ENCODE measurements at places on chromosomes 4 and X.

GRCh38 chr4:82358847-82359246 is 14.9 kb downstream of the HNRNPD start:
- DNase-seq: no peak

DNA sequence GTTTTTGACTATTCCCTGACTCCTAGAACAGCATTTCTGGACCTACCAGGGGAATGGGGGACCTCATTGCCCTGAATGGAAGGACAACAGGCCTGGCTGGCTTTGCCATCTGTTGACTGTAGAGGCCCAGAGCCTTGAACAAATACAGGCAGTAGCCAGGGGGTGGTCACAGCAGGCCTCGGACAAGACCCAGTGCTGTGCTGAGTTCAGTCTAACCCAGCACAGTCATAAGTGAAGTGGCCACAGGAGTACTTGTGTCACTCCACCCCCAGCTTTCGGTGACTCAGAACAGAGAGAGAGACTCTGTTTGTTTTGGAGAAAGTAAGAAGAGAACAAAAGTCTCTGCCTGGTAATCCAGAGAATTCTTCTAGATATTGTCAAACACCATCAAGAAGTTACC is 310.0 kb downstream of the PRR32 start:
- no peak for DNase-seq

GRCh38 chrX:1106478-1107210 is 105.8 kb downstream of the CRLF2 start:
- DNase-seq: no peak

- DNase-seq: no peak
Measured at GRCh38 chrX:72475952-72476668, 96.5 kb downstream of the HDAC8 start.

DNA sequence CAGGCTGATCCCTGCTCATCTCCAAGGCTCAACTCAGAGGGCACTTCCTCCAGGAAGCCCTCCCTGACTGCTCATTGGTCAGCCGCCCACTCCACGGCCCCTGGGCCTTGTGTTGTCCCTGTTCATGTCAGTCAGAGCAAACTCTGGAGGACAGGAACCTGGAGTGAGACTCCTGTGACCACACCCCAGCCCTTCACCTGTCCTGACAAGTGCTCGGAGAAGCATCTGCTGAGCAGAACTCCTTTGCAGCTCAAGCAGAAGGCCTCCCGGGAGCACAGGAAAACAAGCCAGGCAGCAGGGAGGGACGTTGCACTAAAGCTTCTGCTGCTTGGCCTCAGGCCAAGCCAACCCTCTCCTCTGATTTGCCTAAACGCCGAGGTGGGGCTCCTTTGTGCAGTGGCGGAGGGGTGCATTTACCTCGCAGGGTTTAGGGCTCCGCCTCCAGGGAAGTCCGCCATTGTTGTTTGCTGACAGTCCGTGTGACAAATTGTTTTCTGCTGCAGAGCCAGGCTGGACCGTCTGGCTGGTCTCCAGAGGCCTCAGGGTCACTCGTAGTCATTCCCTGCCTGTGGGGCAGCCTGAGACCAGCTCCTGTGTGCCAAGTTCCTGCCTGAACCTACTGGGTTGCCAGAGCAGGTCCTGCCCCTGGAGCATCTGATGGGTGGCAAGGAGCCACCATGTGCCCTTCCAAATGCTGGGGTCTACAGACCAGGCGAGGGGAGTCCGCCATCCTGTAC is 61.8 kb downstream of the C4orf50 start:
- peak; percentile 50 for DNase-seq

- no peak for DNase-seq
Measured at GRCh38 chrX:56744996-56745395, 16.0 kb downstream of the NBDY start.

GRCh38 chrX:107894038-107894437 is 68.4 kb downstream of the MID2 start:
- peak; percentile 68 for DNase-seq

DNA sequence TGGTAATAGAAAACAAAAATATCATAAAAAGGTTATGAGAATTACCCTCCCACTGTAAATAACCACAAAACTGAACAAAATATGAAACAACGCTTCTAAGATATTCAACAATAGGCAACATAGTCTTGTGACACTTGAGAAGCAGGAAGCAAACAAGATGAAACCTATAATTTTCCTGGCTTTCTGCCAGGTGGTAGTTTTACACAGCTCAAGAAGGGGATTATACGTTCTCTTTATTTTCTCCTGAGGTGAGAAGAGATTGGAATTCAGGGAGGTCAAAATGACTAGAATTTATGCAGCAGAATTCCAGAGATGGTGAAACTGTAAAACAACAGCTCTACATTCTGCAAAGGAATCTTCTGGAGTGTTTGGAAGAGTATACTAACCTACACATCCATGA is 186.0 kb downstream of the HHIP start:
- DNase-seq: no peak

DNA sequence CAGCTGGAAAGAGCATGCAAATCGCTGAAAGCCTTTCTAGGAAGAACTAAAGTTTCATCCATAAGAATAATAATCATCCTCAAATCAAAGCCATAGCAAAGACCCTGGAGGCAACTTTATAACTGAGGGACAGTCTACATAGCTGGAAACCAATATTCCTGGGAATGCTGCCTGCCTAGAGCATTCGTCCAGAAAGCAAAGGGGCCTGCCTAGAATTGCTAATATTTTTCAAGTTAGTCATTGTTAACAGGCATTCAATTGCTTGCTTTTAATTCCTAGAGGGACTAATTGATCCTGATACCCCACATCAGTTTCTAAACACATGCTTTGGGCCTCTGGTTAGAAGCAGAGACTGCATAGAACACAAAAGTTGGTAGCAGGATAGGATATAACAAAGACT is 4.2 kb upstream of the PPARGC1A start:
- no peak for DNase-seq

- no peak for DNase-seq
Measured at GRCh38 chrX:9745417-9746115, 20.1 kb downstream of the GPR143 start.

DNA sequence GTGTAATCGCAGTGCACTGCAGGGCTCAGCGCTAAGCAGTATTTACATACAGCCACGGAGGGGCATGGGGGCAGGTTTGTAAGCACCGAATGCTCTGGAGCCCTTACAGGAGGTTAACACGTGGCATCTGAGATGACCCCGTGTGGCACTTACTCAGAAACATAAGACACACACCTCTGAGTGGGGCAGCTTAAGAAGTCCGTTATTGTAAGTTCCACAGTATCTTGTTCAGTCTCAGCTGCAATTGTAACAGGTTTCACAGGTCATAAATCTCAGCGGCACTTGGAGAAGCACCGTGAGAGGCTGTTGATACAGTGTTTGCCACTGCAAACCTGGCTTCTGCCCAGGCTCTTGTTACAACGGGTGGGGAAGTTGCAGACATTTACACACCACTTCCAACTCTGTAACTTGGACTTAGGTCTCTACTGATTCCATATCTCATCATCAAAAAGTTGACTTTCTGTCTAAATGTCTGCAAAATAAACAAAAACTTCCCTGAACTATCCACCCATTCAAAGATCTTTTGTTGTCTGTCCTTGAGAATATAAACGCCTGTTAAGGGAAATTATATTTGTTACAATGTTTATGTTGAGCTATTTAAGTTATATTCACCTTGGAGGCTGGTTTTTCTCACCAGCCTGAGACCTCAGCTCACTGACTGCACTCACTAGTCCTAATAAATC is 10.3 kb downstream of the CPLX1 start:
- DNase-seq: no peak

- no peak for DNase-seq
Measured at GRCh38 chrX:154300816-154301215, 5.2 kb downstream of the TKTL1 start.

DNA sequence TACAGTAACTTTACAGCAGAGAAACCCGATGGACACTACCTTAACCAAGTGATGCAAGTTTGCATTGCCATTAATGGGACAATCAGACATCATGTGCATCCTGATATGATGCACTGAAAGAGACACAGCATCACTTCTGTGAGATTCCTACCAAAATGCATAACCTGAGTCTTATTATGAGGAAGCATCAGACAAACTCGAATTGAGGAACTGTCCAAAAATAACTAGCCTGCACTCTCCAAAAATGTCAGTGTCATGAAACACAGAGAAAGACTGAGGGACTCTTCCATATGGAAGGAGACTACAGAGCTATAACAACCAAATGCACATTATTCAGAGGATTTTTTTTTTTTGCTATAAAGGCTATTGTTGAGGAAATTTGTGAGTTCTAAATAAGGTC is 66.6 kb upstream of the IQSEC2 start:
- DNase-seq: no peak

- DNase-seq: peak; percentile 37
Measured at GRCh38 chrX:48696909-48697727, 584 bp downstream of the SUV39H1 start.

DNA sequence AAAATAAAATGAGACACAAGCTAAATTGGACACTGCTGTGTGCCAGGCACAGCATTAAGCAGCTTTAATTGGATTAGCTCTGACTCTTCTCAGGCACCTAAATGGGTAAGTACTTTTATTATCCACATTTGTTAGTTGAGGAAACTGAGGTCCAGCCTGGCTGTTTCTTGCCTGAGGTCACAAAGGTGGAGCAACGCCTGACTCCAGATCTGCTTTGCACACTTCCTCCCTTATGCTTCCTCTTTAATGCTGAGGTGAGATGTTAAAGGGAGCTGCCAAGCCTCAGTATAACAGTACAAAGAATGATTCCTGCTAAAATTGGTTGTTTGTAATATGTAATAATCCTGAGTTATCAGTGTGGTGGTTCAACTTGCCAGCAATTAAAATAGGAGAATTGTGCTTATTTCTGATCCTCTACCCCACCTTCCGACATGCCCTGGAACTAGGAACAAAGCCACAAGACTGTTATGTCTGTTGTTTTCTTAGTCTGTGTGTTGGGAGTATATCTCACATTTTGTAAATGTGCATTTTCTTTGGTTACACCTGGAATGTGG is 74.4 kb downstream of the AFF1 start:
- DNase-seq: no peak
